ENCODE measurements at places on chromosomes 4 and X. TPM values are rescaled to one million over a fixed set of nuclear protein-coding genes. Genes with fewer than 3 reads are reported as not detected.

Gene RIPPLY1
- total RNA-seq, result 0.31 TPM

Gene XAGE2
- not detected for total RNA-seq

Gene TCEAL7
- total RNA-seq, result not detected

Gene USP17L11
- total RNA-seq, result not detected

Gene TMEM156
- 10.4 TPM for total RNA-seq

Gene RAB41
- total RNA-seq, result not detected

Gene GYPE
- not detected for total RNA-seq

Gene OTC
- total RNA-seq, result not detected

Gene CTAG1B
- not detected for total RNA-seq

Gene NUDT11
- total RNA-seq, result 1.3 TPM

Gene N4BP2
- total RNA-seq, result 5.0 TPM

Gene PRDM8
- 1.8 TPM for total RNA-seq

Gene ADRA2C
- total RNA-seq, result 3.4 TPM

Gene GNRHR
- total RNA-seq, result not detected

Gene MTMR1
- 49.1 TPM for total RNA-seq

Gene TAF7L
- total RNA-seq, result not detected

Gene SLAIN2
- total RNA-seq, result 44.1 TPM

Gene AWAT1
- total RNA-seq, result not detected

Gene ANK2
- total RNA-seq, result 4.1 TPM

Gene NSUN7
- 7.7 TPM for total RNA-seq

Gene OTUD6A
- not detected for total RNA-seq

Gene CT45A1
- total RNA-seq, result not detected

Gene BBS7
- total RNA-seq, result 12.4 TPM

Gene UGT2B15
- total RNA-seq, result 0.98 TPM

Gene CACNA1F
- not detected for total RNA-seq

Gene ANXA3
- total RNA-seq, result 188 TPM

Gene PPA2
- 83.6 TPM for total RNA-seq

Gene CENPVL2
- not detected for total RNA-seq

Gene USP11
- 72.0 TPM for total RNA-seq

Gene FDCSP
- 2,729 TPM for total RNA-seq

Gene WDFY3
- 25.1 TPM for total RNA-seq
